ENCODE measurements at places on chromosomes 11 and 22.

- DNase-seq = no peak
Observed at GRCh38 chr11:34860518-34860917, 55.7 kb downstream of the APIP start.

DNA sequence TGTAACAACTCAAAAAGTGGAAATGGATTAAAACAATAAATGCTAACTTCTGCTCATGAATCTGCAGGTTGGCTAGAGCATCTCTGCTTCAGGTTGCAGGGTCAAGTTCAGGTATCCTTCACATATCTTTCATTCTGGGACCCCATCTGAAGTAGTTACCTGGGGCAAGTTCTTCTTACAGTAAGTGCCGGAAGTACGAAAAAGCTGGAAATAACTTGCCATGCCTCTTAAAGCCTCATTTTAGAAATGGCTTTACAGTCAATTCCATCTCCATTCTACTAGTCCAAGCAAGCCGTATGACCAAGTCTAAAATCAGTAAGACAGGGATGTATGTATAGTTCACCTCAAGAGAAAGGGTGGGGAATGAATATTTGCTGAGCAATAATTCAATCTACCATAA lies 93.7 kb downstream of the FCHSD2 start:
- DNase-seq = no peak

- no peak for DNase-seq
Observed at GRCh38 chr11:75968021-75968625, 153.1 kb downstream of the UVRAG start.

- DNase-seq = no peak
Observed at GRCh38 chr22:29260031-29260560, 7.7 kb downstream of the RHBDD3 start.
